ENCODE measurements at places on chromosomes 5 and 9.

GRCh38 chr9:16501726-16502125 is 368.7 kb downstream of the BNC2 start:
- DNase-seq = no peak

DNA sequence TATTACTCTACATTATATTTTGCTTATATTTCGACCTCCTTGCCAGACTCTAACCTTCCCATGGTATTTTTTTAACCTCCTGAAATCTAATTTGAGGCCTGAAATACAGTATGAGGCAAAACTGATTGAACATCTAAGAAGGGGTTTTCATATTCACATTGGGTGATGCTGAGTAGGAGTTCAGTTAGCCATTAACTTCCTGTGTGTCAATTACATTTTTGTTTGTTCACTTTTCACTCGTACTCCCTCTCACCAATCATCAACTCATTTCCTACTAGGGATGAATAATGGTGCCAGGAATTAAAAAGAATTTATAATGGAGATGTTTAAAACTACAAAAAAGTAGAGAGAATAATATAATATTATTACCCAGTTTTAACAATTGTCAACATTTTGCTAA is 27.6 kb upstream of the GLRA1 start:
- DNase-seq = no peak

- DNase-seq = no peak
Observed at GRCh38 chr9:87157366-87158031, 210.2 kb upstream of the GAS1 start.

- no peak for DNase-seq
Observed at GRCh38 chr5:38677636-38678035, 121.2 kb upstream of the LIFR start.

DNA sequence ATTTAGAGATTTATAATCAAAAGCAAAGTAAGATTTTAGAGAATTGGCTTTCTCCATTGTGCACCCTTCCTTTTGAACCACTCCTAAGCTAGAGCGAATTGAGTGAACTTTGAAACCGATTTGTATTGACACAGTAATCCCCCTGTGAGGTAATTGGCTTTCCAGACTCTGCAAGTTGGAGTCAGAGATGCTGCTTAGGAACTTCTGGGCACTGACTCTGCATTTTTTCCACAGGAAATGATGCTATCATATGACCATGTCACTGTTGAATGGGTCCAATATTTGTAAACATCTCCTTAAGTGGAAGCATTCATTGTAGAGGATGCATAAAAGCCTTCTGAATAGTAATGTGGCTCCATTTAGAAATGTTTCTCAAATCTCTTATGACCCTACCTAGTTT is 394.4 kb upstream of the ZNF608 start:
- peak; percentile 69 for DNase-seq

GRCh38 chr5:172632346-172633092 is 8.5 kb upstream of the NEURL1B start:
- DNase-seq = no peak

GRCh38 chr9:16085167-16085726 is 532.4 kb downstream of the CCDC171 start:
- no peak for DNase-seq

- DNase-seq = no peak
Observed at GRCh38 chr5:90503596-90503995, 25.8 kb downstream of the LYSMD3 start.

GRCh38 chr9:32992595-32993238 is 8.7 kb downstream of the APTX start:
- DNase-seq = no peak

GRCh38 chr5:80934751-80935150 is 25.4 kb upstream of the RASGRF2 start:
- DNase-seq = no peak
